ENCODE measurements at places on chromosomes 1 and 21.

GRCh38 chr1:37537378-37537777 is 16.7 kb downstream of the SNIP1 start:
- no peak for DNase-seq

DNA sequence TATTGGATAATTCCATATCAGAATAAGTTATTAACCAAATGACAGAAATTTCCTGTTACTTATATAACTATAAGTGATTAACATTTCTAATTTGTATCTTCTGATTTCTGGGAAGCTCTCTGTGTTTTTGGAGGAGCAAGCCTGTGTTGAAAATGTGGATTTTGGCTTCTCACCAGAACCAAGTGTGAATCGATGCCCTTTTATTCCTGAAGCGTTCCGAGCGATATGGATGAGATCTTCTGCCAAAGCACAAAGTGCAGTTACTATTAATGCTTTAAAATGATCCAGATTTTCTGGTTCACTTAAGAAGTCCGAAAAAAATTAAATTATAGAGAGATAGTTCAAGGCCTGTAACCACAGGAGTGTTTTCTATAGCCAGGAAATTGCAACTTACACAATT is 22.8 kb downstream of the ALG14 start:
- no peak for DNase-seq

DNA sequence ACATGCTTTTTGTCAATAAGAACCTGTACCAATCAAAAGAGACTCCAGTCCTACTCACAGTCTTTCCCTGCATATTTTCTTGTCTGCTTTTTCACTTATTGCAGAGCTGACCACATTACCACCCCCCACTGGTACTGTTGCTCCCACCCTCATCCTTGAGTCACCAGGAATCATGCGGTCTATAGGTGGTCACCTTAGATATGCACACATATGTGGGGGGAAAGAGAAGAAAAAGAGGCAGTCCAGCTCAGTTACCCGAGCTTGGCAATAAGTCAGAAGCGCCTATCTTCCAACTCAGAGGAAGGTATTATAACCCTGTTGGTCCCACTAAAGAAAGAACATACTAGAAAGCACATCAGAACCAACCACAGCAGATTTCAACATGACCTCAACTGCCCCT is 119.2 kb downstream of the SMYD2 start:
- DNase-seq, result no peak

DNA sequence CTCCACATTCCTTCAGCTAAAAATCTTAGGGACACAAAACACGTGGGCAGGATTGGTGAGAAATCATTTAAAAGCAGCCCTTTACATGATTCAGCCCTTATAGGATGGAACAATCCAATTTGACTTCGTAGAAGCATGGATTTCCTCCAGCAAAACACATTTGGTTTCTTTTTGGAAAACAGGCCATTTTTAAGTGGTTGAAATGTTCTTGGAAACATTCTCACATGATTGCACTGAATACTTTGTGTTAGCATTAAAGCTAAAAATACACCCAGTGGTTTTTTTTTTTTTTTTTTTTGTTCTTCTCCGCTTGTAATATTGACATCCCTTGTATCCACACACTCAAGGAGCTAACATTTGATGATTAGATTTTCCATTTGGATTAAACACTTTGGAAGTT is 42.1 kb upstream of the ABCG1 start:
- DNase-seq, result no peak

DNA sequence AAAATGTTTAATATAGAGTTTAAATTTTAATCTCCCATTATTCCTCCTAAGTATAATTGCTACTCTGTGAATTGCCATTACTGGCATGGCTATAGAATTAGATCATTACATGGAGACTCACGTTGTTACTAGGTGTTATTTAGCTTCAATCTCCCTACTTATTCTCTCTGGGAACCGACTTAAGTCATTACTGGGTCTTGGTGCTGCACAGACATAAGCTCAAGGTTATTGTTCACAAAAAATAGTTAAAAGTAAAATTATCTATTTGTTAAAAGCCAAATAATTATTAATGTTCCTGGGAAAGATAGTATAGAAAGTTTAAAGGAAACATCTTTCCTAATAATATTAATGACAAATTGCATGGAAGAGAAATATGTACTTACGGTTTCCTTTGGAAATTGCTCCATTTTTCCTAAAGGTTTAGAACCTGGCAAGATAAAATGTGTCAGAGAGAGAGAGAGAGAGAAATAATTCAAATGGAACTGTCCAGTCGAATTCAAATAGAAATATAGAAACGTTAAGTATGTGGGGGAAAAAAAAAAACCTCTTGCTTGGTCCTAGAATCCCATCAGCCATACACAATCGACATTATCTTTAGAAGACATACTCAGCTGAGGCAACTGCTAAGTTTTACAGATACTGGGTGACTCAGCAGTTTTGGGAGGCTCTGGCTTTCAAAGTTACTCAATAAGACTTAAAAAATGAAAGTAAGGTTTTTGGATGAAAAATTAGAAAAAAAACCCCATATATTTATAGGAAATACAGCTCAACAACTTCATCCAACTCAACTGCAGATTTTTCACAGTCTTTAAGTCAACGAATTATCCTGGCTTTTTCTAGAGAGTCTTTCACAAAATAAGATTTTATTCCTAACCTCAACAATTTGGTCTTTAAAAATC is at the start of gene SPTA1:
Gene SPTA1 (minus strand): TSS at position 605 of the 899 bp plus-strand sequence. CDS start 198 bp downstream, at position 407.
- no peak for DNase-seq

DNA sequence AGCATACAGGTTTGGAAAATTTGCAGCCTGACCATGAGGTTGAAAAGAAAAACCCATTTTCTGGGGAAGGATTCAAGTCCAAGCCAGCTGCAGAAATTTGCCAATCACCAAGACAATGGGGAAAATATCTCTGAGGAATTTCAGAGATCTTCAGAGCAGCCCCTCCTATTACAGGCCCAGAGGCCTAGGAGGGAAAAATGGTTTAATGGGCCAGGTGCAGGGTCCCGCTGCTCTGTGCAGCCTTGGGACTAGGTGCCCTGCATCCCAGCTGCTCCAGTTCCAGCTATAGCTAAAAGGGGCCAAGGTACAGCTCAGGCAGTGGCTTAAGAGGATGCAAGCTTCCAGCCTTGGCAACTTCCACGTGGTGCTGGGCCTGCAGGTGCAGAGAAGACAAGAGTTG is 113.5 kb downstream of the GABPA start:
- no peak for DNase-seq
